Uterus (tissue), 4 donors: ENCODE measurements at places on chromosomes 13 and 19.
A peak's percentile ranks its signal among the peaks of the same experiment; 100 is the strongest.

DNA sequence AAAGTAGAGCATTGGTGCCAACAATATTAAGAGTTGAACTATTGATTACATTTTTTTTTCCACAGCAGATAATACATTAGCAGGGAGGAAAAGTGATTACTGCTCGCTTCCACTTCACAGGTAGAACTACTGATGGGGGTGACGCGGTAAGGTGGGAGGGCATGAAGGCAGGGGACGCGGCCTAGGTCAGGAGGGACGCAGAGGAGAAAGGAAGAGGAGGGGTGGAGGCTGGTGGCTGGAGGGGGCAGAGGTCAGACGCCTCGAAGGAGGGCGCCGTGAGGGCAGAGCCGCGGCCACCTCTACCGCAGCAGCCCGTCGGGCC, 287 bp upstream of the B3GLCT start:
- no peak for DNase-seq

DNA sequence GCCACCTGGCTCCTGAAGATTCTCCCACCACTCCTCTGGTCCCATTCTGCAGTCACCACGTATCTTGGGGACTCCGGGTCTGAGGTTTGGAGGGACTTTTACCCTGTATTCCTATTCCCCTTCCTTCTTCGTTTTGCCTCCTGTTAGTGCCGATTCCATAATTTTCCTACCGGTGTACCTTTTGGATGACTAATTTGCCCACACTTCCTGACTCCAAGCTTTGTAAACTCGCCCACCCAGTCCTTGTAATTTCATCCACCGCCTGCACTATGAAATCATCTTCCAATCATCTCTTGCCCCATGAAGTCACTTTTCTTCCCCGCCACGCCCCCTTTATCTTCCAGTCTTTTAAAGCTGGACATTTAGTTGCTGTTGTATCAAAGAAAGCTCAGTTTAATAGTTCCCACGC, 572 bp downstream of the UCHL3 start:
- peak; percentile 22 for DNase-seq

DNA sequence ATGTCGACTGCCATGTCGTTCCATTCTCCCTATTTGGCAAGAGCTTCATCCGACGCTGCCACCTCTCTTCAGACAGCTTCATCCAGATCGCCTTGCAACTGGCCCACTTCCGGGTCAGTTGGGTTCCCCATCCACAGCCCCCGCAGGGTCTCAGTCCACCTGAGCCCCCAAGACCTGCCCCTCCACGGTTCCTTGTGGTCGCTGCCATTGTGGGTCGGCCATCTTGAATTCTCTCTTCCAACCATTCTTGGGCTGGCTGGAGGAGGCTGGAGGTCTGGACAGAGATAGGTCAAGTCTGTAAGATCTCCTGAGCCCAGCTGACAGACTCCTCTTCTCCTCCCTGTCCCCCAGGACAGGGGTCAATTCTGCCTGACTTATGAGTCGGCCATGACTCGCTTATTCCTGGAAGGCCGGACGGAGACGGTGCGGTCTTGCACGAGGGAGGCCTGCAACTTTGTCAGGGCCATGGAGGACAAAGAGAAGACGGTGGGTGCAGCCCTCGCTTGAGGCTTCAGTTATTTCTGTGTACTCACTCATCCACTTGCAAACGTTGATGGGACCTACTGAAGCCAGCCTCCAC, 19.5 kb downstream of the CPT1C start:
- DNase-seq: no peak

DNA sequence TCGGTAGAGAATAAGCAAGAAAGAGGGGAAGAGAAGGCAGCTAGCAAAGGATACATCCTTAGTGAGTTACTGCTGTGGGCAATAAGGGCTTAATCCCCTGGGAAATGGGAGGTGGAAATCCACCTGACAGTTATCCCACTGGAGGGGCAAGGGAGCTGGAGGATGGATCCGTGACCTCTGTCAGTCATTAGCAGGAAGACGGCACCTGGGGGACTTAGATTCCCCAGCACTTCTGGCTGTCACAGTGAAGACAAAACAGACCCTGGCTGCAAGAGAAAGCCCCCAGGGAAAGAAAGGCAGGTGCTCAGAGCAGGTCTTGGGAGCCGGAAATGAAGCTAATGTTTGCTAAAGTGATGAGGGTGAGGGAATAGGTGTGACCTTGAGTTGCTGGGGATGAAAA, 70.4 kb upstream of the MRI1 start:
- no peak for DNase-seq

GRCh38 chr19:15439078-15439799, 10.5 kb downstream of the WIZ start:
- DNase-seq: no peak

DNA sequence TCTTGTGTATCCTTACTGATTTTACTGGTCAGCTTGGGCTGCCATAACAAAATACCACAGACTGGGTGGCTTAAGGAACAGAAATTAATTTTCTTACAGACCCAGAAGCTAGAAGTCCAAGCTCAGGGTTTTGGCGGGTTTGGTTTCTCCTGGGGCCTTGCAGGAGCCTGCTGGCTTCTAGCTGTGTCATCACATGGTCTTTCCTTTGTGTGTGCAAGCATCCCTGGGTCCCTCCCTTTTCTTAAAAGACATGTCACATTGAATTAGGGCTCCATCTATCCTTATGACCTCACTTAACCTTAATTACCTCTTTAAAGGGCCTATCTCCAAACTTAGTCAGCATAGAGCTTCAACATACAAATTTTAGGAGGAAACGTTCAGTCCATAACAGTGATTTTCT, 23.4 kb downstream of the UBAC2 start:
- no peak for DNase-seq

DNA sequence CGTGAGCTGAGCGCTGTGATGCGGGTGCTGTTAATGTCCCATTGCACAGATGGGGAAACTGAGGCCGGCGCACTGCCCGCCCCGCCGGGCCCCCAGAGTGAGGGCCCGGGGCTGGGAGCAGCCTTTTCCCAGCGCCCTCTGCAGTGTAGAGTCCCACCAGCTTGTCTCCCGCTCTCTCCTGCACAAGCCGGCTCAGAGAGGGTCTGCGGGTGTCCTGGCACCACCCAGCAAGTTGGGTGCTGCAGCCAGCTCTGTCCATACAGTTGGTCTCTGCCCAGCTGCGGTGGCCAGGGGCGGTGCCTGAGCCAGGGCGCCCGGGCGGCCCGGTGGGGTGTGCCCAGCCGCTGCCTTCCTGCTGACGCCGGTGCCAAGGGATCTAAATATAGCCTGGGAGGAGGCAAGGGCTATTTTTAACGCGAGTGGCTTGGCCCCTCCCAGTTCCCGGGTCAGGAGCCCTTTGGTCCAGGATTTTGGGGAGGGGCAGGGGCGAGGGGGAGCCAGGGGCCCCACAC, 19.3 kb downstream of the GADD45B start:
- DNase-seq: peak; percentile 70

GRCh38 chr19:13734751-13735150, 29.6 kb upstream of the MRI1 start:
- no peak for DNase-seq

DNA sequence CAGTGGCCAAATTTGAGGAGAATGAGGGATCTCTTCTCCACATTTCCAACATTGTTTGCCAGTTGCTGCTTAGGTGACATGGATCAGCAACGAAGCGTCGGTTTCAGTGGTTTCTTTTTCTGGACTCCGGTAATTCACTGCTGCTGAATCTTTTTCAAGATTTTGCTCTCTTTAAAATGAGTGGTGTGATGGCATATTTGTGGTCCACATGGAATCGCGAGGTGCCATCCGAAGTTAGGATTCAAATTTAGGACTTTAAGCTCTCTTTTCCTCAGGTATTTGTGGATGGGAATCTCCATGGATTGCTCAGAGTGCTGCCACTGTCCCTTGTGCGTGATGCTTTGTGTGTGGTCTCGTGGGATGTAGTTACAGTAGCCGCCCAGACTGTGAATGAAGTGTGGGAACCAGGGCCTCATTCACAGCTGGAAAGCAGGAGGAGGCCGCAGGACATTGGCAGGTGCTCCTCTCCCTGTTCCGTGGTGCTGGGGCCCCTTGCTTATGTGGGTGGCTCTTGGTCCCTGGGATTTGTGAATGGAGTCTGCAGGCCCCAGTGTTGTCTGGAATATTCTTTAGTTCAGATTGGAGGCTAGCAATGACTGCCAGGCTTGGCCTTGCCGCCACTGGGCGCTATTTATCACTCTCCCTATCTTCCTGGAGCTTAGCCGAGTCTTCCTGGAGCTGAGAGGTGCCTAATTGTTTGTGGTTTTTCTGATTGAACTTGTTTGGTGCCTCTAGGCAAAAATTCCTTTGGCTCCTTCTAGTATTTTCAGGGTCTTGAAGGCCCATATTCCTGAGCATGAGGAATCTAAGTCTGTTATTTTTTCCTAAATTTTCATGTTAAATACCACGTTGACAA, 1.5 kb downstream of the ILF3 start:
- no peak for DNase-seq

DNA sequence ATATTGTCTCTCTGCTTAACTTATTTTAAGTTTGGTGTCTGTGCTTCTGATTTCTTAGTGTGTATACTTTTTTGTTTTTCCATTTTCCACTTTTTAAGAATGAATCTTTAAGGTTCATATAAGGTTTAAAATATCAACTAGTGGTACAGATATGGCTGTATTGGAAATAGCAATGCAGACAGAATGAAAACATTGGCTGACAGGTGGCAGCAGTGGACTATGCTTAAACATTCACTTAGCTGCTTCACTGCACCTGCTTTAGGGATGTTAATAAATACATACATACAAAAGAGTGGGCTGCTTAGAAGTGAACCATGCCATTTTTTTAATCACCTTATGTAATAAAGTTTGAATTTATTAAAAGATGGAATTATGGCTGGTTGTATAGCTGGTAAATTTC, 27.3 kb downstream of the TM9SF2 start:
- no peak for DNase-seq

DNA sequence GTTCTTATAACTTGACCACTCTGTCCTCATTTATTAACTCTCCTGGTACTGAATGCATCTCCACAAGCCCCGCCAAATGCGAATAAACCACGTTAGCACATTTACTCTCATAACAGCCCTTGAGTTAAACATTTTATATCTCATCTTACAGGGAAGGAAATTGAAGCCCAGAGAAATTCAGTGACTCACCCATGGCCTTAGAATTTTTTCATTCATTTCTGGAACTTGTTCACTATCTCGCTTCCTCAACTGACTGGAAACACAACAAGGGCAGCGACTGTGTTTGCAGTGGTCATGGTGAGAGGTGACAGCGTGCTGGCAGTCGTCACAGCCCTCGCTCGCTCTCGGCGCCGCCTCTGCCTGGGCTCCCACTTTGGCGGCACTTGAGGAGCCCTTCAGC, 39.5 kb downstream of the SERP2 start:
- DNase-seq: no peak

DNA sequence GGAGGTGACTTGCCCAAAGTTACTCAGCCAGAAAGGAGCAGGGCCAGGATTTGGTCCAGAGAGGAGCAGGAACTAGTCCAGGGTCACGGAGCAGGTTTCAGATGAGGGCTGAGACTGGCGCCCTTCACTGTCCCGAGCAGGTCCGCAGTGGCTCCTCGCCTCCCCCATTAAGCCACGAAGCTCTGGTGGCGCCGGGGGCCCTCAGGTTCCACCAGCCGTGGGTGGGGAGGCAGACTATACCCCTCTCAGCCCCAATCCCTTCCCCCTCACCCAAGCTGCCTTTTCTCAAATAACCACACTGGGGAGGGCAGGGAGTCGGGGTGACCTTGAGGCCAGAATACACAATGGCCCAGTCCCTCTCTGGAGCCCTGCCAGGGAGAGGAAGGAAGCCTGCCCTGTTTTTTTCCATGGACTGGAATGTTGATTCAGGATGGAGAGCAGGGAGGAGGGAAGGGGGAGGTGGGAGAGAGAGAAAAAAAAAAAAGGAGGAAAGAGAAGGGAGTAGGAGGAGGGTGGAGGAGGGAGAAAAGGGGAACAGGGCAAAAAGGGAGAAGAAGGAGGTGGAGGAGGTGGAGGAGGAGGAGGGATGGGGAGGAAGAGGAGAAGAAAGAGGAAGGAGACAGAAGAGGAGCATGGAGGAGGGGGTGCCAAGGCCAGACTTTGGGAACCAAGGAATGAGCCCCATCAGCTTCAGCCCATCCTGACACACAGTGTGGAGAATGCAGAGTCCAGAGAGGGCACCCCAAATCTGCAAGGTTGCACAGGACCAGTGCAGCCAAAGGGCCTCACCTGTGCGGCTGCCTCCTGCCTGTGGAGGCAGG, 19.7 kb downstream of the CEACAM16 start:
- DNase-seq: peak; percentile 78

GRCh38 chr13:85586422-85586831, 212.8 kb downstream of the SLITRK6 start:
- DNase-seq: no peak

DNA sequence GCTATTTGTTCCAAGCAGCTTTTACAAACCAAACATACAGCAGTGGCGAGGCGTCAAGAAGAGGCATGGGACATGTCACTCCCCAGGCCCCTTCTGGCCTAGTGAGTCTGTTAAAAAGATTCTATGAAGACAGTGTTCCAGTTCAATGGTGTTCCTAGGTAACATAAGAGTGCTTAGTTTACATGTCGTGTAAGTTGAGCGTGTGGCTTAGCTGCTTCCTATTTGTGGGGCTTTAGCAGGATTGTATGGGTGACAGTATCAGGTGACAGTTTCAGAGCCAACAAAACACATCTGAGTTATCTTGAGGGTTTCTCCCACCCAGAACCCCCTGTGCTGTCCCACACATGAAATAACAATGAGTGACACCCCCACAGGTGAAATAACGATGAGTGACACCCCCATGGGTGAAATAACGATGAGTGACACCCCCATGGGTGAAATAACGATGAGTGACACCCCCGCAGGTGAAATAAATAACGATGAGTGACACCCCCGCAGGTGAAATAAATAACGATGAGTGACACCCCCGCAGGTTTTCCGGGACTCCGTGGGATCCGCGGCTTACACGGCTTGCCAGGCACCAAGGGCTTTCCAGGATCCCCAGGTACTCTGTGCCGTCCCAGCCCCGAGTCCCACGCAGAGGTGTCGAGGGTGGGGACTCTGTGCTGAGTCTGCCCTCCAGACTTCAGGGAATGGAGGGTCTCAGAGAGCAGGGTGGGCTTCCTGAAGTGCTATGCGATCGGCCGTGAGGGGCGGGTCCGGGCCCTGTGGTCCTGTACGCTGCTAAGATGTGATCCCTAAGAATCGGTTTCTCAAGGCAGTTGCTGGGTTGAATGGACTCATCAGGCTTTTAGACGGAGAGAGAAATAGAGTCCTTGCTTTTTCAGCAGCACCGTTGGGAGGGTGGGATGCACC, 68.6 kb downstream of the RAB20 start:
- no peak for DNase-seq

DNA sequence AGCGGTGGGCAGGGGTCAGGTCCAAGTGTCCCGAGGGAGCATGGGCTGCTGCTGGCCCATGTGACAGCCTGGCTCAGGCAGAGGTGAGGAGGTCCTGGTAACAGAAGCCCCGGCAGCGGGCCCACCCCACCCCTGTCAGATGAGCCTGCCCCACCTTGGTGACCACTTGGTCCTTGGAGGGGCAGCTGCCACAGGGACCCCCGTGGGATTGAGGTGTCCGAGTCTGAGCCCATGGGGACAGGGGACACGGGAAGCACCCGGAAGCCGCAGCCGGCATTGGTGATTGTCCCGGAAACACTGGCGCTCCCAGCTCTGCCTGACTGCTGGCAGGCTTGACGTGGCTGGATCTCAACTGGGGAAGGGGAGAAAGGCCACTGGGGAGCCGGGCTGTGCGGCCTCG, 149.1 kb downstream of the KDM4B start:
- DNase-seq: no peak

GRCh38 chr13:113176280-113176679, 17.8 kb downstream of the PROZ start:
- no peak for DNase-seq
